MCF 10A (cell line): ENCODE measurements at places on chromosomes 12 and 14.

- DNase-seq, result peak; percentile 80
Observed at GRCh38 chr12:130832561-130833209, 6.4 kb downstream of the STX2 start.

DNA sequence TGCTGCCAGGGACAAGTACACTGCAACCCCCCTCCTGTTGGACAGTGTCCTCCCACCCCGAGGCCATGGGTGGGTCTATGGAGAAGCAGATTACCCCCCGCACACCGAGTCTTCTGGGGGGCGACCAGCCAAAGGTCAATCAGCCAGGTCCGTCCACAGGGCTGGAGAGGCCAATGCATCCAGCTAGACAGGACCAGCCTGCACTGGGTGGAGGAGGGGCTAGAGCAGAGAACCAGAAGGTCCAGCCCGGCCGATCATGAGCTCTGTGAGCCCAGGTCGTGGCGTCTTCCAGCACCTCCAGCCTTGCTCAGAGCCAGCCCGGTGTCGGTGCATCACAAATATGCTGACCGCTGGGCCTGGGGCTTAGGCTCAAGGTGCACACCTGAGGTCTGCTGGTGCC lies 8.2 kb upstream of the ADSS1 start:
- DNase-seq, result no peak

DNA sequence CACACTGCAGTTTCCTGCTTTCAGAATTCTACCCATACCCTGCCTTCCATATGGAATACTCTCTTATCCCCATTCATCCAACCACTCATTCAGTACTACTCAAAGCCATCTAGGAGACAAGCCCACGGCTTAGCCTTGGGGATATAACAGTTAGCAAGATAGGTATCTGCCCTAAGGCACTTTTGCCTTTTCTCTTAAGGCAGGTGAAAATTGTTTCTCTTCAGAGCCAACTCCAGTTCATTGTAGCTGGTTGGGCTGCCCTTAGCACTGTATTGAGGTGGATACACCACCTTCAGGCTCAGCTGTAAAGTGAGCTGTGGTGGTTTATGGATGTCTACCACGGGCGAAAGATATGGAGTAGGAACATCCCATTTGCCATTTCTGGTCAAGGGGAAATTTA lies 729.7 kb upstream of the TBX3 start:
- no peak for DNase-seq

GRCh38 chr12:45768194-45768593 lies 38.7 kb downstream of the ARID2 start:
- DNase-seq, result peak; percentile 21

DNA sequence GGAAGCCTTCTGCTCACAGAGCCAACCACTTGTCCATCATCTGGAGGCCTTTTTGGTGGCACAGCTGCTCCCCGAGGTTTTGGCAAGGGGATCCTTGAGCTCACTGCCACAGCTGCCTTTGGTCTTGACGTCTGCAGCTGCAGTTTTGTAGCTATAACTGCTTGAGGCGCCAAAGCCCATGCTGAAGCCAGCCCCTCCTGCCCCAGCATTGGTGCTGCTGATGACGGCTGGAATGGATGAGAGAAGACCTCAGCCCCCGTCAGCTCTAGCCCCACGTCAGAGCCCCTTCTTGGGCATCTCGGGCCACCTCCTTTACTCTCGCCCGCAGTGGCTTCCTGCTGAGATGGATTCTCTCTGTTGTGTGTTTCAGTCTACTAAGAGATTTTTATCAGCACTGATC lies 12.3 kb upstream of the KRT74 start:
- DNase-seq, result no peak

GRCh38 chr14:31834616-31835015 lies 242.5 kb upstream of the ARHGAP5 start:
- peak; percentile 61 for DNase-seq

DNA sequence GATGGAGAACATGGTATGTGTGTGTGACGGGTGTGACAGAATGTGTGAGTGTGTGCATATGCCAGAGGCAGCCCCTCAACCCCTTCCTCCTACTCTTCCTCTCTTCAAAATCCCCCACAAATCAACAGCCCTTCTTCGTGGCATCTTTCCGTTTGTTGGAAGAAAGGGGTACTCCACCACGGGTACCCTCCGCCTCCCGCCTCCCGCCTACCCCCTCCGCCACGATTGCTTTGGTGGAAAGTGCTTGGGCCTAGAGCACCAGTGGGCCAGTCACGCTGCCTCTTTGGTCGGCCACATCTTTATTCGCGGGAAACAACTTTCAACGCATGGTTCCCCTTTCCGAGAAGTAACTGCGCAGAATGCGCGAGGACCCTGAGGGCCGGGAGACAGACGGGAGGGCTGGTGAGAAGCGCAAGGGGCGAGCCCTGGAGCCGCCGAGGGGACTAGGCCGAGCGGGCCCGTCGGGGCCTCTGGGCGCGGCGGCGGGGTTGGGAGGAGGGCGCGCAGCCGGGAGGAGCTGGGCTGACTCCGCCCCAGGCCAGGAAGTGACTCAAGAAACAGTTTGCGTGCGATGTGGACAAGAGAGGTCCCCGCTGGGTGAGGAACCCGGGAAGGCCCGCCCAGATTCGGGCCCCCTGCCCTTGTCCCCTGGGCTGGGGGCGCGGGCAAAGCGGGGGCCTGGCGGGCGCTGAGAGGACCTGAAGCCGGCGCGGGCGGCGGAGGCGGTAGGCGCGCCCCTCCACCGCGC lies at the start of the genes CBLN3 and KHNYN:
TSS of gene CBLN3 (minus strand) at position 274 of the 748 bp plus-strand sequence. CDS start 614 bp downstream, outside the sequence.
TSS of gene KHNYN (plus strand) at position 560 of the 748 bp plus-strand sequence. CDS start 777 bp downstream, outside the sequence.
- peak; percentile 93 for DNase-seq

- DNase-seq, result no peak
Observed at GRCh38 chr12:30427555-30427954, 268.1 kb downstream of the IPO8 start.

DNA sequence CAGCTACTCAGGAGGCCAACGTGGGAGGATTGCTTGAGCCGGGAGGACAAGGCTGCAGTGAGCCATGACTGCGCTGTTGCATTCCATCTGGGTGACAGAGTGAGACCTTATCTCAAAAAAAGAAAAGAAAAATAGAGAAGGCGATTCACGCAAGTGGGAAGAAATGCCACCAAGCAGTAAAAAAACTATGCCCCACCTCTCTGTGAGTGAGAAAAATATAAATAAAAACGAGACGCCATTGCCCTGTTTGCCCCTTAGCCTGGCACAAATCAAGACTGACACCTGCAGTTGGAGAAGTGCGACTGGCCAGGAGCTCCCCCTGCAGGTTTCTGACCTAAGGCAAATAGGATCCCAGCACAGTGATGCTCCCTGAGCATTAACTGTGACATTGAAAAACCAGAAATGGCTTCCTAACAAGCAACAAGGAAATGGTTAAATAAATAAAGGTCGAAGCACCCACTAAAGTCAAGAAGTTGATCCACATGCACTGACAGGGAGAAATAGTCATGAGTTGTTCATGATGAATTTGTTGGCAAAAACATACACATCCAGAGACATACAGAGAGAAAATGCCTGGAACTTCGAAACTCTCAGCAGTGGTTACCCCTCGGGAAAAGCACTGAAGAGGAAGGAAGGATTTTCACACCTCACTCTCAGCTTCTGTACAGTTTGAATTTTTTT lies 21.1 kb downstream of the GSC start:
- DNase-seq, result peak; percentile 56

- peak; percentile 68 for DNase-seq
Observed at GRCh38 chr12:57765698-57766463, 997 bp downstream of the CYP27B1 start.

DNA sequence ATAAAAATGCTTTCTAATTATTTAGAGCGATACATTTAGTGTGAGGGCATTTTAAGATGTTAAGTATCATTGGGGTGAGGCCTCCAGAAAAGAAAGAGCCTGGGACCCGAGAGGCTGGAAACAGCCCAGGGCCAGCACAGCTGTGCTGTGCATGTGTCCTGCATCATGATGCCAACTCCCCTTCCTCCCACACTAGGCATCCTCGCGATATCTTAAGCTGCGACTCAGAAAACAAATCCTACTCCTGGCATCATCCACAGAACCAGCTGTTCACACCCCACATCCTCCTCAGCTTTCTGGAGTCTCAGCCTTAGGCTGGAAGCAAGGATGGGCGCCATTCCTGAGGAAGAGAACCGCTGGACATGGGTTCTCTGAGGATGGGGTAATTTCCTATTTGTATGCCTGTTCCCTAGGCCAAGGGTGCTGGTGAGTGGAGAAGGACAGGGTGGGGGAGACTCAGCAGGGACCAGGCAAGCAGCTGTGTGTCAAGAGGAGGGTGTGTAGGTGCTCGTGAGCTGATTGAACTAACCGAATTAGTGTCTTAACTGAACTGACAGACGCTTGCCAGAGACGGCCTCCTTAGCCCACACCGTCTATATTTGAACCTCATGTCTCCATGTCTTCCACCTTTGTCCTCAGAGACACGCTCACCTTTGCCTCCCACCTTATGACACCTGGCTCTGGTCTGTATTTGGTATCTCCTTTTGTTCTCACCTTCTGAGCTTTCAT lies 15.6 kb upstream of the MCRS1 start:
- no peak for DNase-seq

DNA sequence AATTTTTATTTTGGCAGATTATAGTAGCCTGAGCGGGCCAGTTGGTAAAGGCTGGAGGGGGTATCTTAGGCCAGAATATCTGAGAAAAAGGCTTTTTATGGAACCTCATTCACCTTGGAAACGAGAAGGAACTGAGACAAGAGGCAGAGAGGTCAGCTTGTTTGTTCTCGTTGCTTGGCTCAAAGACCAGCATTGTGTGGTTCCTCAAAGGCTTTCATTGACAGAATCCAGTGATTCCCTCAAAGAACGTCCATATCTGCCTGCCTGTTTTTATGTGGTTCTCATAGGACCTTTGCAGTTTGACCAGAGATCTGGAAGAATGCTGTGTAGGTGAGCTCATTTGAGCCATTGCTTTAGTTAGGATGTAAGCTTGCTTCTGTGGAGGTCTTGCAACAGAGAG lies 117.3 kb downstream of the CFAP54 start:
- no peak for DNase-seq

DNA sequence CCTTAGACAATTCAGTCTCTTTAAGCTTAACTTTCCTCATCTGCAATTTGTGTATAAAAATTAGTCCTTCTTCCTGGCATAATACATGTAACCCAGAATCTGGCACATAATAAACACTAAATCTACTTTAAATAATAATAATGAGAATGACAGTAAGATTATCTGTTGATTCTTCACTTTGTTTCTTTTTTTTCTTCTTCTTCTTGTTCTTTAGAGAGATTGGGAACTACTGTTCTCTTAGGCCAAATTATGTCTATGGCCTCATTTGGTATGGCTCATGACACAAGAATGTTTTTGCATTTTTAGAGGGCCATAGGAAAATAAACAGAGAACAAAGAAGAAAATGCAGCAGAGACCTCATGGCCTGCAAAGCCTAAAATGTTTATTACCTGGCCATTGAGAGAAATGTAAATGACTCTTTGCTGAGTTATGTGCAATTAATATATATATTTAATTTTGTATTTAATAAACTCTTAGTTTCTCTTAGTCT lies 275.8 kb downstream of the SLC6A15 start:
- no peak for DNase-seq

DNA sequence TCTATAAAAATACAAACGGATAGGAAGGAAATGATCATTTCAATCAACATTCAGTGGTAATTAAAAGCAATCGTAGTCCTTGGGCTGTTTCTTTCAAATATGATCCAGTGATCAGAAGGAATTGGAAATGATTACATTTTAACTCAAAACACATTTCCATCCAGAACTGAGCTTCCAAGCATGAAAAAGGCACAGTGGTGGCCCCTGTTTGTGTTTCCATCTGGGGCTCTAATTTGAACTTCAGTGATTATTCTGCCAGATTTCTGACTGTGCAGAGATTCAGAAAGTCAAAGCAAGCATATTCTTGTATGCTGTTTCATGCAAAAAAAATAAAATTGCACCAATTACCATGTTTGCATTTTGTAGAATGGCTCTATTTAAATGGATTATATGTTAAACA lies 157.0 kb upstream of the LMNTD1 start:
- no peak for DNase-seq

DNA sequence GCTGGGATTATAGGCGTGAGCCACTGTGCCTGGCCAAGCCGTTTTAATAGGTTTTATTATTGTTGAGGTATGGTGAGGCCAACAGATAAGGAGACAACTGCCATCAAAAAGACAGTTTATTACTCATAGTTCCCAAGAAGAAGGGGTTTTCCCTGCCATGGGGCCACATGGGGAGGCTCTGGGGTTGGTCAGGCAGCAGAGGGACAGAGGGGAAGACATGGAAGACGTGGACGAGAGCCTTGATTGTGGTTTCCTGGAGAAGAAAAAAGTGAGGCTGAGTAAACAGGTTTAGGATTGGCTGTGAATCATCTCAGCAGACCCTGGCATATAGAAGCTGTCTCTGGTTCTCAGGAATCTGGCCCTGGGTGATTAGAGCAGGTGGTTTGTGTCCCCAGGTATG lies 69.9 kb downstream of the FOXN4 start:
- DNase-seq, result no peak

- no peak for DNase-seq
Observed at GRCh38 chr12:20262119-20262518, 106.2 kb upstream of the PDE3A start.

- DNase-seq, result no peak
Observed at GRCh38 chr12:1435456-1435855, 158.9 kb downstream of the FBXL14 start.

DNA sequence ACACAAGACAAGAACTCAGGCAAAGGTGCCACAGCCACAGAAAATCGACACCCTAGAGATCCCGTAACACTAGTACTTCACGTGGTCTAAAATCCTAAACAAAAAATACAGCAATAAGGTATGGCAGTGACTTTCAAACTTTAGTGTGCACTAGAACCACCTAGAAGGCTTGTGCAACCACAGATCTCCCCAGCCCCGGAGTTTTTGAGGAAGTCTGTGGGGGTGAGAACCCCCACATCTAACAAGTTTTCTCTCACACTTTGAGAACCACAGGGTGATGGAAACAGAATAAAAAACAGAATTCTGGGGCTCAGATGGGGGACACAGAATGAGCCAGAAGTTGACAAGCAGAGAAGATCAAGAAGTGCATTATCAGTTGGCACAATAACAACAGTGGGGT lies 254.0 kb downstream of the ANO6 start:
- no peak for DNase-seq

DNA sequence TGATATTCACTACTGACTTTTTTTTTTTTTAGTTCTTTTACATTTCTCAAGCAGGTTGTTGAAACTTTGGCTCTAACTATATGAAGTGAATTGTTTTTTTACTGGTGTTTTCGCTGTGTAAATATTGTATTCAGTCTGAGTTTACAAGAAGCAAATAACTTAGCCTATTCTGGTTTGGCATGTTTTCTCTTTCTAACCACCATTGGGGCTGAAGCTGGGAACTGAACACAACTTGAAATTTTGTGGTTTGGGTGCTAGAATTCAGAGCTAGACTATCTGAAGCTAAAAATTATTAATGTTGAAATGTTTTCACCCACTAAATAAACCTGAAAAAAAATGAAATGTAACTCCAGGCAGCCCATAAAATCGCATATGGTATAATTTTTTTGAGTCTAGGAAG lies 37.2 kb downstream of the RAD51B start:
- DNase-seq, result no peak

GRCh38 chr14:94646481-94646880 lies 34.3 kb downstream of the SERPINA3 start:
- DNase-seq, result peak; percentile 45
